ENCODE measurements at places on chromosomes 6 and 20.

GRCh38 chr6:169959136-169960002 lies 207.9 kb downstream of the ERMARD start:
- DNase-seq = no peak

DNA sequence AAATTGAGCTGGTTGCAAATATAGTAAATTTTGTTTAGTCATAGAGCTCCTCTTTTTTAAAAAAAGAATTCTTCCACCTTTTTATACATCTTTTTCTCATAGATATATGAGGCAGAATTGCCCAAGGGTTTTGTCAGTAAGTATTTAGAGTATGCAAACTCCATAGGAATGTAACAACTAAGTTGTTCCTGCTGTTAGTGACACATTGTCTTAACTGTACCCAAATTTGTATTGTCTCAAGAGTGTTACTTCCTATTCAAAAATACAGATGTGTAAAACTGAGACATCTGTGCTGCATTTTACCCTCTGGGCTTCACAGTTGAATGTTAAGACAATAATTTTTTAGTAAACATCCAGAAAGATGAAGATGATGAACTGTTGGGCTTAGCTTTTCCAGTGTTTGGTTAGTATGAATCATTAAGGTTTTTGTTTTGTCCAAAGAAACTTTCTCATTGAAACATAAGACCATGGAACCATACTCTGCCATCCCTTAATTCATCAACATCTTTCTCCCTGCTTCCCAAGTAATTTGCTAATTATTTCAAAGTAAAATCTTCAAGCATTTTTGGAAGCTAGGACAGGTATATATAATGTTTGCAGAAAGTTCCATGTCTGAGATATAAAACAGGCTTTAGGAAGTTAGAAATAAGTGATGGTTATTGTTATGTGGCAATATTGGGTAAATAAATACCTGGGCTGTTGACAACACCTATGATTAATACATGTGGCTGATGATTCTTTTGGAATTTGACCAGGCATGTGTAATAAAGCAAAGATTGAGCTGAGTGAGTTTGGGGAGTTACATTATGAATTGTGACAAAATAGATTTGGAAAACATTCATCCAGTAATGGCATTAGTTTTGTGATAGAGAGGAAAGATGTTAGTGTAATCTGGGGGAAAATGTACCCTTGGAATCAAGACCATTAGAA lies 11.2 kb downstream of the OGFRL1 start:
- no peak for DNase-seq

- DNase-seq = no peak
Observed at GRCh38 chr20:40943591-40943990, 85.0 kb upstream of the TOP1 start.

DNA sequence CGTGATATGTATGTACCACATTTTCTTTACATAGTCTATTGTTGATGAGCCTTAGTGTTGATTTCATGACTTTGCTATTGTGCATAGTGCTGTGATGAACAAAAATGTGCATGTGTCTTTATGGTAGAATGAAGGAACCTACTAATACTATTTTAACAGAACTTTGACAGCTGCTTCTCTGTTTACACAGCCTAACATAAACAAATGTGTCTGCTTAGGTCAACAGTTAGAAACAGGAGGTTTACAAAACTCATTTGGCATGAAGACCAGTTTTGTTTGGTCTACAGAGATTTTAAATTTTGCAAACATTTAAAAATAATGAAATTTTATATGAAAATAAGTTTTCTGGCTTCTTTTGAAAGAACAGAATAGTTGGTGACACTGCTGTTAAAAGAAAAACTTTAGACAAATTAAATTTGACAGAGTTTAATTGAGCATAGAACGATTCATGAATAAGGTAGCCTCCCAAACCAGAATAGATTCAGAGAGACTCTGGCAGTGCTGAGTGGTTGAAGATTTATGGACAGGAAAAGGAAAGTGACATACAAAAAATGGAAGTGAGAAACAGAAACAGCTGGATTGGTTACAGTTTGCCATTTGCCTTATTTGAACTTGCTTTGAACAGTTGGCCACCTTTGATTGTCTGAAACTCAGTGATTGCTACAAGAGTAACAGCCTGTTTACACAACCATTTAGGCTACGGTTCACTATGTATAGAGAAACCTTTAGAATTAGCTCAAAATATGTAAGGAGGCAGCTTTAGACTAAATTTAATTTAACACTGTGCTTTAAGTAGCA lies 715.8 kb upstream of the HS3ST5 start:
- no peak for DNase-seq

- DNase-seq = no peak
Observed at GRCh38 chr6:43630980-43631619, 2.0 kb upstream of the GTPBP2 start.

- no peak for DNase-seq
Observed at GRCh38 chr6:3270258-3270657, 11.5 kb downstream of the PSMG4 start.

- DNase-seq = peak; percentile 12
Observed at GRCh38 chr6:24547243-24547642, 52.5 kb downstream of the ALDH5A1 start.

DNA sequence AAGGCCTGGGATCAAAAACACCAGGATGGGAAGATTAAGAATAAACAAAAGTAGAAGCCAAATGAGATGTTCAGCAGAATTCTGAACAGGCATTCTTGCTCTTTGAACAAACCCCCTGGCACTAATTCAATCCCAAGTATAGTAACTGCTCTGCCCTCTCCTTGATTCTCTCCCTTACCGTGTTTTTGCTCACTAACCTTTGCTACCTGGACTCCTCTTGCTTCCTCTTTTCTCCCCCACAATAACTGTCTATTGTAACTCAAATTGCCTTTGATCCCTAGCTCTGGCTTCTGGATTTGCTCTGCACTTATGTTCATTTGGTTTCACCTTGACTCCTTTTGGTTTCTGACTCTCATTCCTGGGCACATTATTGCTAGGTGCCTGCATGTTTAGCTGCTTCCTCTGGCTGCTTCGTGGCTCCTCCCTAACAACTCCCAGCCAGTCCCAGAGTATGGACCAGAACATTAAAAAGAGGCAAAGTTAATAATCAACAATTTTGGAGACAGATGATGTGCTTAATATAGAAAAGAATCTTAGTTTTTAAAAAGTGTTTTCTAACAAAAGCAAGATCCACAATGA lies 65.4 kb upstream of the PHIP start:
- no peak for DNase-seq

DNA sequence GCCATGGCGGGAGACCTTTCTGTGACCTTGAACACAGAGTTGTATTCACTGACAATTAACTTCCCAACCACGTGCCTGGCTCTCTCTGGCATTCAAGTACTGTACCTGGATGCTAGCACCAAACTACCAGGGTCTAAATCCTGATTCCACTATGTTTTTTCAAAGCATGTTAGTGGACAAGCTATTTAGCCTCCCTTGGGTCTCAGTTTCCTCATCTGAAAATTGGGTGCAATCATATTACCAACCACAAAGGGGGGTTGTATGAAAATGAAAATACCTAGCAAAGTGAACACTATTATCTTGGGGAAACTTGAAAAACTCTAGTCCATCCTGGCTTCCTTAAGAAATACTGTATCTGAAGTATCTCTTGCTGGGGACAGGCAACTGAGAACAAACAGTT lies 308.7 kb upstream of the SGK1 start:
- no peak for DNase-seq

DNA sequence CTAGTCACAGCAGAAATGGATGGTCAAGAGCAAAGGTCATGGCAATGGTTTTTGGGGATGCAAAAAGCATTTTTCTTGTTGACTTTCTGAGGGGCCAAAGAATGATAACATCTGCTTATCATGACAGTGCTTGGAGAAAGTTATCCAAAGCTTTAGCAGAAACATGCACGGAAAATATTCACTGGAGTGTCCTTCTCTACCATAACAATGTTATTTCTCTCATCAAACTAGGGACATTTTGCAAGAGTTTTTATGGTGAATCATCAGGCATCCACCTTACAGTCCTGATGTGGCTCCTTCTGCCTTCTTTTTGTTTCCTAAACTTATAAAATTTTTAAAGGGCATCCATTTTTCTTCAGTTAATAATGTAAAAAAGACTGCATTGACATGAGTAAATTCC lies 302.3 kb downstream of the HIVEP2 start:
- DNase-seq = no peak

DNA sequence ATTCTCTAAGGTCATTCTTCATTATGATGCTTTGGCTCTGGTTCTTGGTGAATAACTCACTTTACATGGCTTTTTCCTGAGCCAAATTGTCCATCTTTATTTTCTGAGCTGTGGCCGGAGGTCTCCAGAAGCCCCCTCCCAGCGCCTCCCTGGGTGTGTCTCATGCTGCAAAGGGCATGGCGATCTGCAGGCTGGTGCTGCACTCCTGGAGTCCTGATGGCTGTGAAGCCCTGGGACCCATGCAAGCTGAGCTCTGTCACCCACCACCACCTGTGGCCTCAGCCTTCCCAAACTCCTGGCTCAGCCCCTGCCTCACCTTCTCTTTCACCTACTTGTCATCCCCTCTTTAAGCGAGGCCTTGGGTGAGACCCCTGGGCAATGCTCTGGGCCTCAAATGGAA lies 96.9 kb downstream of the CEBPB start:
- DNase-seq = no peak

All from stimulated activated CD8-positive, alpha-beta memory T cell treated with anti-CD3 and anti-CD28 coated beads, Interleukin-12 subunit alpha, Interleukin-12 subunit beta, amount 100 ng/mL, for 4 hours (primary cell).